ENCODE measurements at places on chromosomes 1 and 21.

DNA sequence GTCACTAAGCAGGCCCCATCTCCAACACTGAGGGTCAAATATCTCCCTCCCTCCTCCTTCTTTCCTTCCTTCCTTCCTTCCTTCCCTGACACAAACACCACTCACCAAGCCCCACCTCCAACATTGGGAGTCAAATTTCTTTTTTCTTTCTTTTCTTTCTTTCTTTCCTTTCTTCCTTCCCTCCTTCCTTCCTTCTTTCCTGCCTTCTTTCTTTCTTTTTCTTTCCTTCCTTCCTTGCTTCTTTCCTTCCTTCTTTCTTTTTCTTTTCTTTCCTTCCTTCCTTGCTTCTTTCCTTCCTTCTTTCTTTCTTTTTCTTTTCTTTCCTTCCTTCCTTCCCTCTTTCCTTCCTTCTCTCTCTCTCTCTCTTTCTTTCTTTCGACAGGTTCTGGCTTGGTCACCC lies 79.2 kb upstream of the ETS2 start:
- DNase-seq, result no peak

- no peak for DNase-seq
These were observed 43.7 kb downstream of the SYT6 start for GRCh38 chr1:114109981-114110380.

GRCh38 chr1:8017495-8018197 lies 8.5 kb downstream of the ERRFI1 start:
- no peak for DNase-seq

DNA sequence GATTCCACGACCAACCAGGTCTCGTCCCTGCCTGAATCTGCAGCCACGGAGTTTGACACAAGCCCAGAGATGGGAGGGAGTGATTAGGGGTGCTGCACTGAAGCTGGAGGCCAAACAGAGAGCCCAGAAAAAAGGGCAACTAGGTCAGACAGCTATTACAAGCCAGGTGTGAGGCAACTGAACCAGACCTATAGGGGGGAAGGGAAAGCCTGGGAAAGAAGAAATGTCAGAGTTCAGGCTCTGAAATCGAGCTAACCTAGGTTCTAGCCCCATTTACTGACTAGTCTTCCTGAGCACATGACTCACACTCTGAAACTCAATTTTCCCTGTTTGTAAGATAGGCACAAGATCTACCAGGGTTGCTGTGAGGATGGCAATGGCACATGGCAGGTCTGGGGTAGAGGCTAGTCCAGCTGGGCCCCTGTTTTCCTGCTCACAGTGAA lies 1.7 kb downstream of the DHCR24 start:
- DNase-seq, result no peak

GRCh38 chr1:147622731-147623130 lies 47.6 kb downstream of the ACP6 start:
- DNase-seq, result no peak

GRCh38 chr1:153397051-153397923 lies 6.4 kb upstream of the S100A8 start:
- DNase-seq, result no peak

DNA sequence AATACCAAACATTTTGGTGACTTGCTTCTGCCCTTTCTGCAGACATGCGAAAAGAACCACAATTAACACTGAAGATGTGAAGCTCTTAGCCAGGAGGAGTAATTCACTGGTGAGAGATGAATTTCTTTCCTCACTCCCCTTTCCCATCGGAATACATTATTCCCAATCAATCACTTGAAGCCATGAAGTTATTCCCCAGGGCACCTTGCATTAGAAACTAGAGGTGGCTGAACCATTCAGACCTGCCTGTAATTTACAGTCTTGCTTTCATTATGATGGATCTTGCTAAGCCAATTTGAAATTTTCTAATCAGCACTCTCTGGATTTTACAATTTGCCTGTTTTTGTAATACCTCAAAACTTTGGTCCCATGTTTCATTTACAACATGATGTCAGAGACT lies 9.5 kb upstream of the CORT start:
- DNase-seq, result no peak

- no peak for DNase-seq
These were observed 13.4 kb downstream of the RNASEL start for GRCh38 chr1:182575540-182576149.

DNA sequence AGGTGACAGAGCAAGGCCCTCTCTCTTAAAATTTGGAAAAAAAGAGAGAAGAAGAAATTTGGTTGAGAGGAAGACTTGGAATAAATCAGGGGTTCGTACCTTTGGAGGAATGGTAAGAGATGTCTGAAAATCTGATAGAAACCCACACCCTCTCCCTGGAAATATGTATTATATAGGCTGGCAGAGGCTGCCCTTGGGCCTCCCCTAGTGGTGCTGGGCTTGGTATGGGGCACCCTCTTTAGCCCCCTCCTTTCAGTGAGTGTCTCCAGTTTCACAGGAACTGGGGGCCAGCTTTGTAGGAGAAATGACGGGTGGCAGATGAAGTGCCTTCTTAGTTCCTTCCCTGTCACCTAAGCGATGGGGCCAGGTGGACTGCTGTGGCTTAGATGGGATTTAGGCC lies 82.9 kb upstream of the SLC2A1 start:
- no peak for DNase-seq

DNA sequence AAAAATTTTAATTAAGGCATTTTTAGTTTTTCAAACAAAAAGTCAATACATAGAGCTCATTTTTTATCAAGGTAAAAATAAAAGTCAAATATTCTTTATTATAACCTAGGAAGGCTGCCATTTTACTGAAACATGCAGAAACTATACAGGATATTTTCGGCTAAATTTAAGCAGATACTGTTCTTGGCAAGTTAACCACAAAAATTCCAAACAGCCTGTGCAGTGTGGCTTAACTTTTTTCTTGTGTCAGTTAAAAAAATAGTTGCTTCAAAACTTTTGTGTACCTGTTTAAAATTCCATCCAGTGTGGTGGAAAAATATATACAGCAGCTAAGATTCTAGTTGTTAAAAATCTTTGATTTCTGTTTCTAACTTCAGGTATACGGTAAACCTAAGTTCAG lies 135.0 kb downstream of the ATP5PO start:
- DNase-seq, result no peak

GRCh38 chr1:175207971-175208370 lies 15.4 kb upstream of the KIAA0040 start:
- DNase-seq, result no peak

GRCh38 chr1:7250597-7251453 lies 465.6 kb downstream of the CAMTA1 start:
- DNase-seq, result no peak

DNA sequence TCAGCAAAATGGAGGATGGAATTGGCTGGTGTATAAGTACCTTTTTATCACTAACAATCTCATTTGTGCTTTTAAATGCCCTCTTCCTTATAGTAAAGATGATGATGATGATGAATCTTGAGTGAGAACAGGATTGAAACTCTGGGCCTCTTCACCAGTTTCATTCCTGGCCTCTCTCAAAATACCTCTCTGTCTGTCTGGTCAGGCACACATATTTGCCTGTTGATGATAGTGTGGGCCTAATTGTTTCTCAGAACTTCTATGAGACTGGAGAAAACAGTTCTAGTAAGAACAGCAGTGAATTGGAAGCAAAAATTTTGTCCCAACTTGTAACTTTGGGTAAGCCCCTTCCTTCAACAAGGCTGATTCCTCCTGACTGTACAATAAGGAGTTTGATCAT lies 94.4 kb upstream of the RGS4 start:
- no peak for DNase-seq

- DNase-seq, result no peak
These were observed 21.1 kb downstream of the KPNA6 start for GRCh38 chr1:32128964-32129363.

DNA sequence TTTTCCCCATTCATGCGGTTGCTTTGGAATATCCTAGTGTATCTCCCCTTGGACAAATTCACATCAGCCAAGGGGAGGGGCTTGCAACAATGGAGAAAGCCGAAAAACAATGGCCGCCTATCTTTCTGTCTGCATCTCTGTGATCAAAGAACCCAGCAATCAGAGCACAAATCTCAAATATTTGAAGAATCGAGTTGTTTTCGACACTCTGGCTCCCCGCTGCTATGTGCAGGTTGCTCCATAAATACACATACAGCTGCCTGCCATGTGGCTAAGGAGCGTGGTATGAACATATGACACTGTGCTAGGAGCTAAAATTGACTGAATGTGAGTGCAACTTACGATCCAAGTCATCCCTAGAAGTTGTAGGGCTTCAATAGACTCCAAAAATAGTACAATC lies 8.5 kb downstream of the CFHR4 start:
- DNase-seq, result no peak

DNA sequence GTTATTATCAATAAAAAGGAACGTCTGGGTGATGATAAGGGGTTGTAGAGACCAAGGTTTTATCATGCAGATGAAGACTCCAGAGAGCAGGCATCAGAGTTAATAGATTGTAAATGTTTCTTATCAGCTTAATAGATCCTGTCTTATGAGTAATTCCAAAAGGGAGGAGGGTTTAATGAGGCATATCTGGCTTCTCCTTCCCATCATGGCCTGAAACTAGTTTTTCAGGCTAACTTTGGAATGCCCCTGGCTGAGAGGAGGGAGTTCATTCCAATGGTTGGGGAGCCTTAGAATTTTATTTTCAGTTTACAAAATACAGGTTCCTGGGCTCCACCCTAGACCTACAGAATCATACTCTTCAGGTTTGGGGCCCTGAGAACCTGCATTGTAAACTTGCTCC lies 13.5 kb downstream of the PLA2G2D start:
- DNase-seq, result no peak

DNA sequence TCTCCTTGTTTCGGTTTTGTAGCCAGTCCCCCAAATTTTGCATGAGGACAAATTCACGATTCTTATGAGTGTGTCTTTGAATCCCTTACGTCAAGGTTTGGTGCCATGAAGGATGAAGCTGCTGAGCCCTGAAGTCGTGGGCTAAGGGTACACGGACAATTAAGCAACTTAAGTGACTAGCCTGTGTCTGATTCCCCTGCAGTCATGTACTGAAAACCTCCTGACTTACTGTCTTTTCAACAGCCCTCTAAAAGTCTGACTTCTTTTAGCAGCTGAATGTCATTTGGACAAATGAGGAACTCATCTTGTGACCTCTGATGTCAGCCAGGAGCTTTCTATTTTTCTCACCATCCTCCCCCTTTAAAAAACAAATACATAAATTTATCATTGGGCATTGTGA lies 27.1 kb upstream of the C1orf105 start:
- no peak for DNase-seq

DNA sequence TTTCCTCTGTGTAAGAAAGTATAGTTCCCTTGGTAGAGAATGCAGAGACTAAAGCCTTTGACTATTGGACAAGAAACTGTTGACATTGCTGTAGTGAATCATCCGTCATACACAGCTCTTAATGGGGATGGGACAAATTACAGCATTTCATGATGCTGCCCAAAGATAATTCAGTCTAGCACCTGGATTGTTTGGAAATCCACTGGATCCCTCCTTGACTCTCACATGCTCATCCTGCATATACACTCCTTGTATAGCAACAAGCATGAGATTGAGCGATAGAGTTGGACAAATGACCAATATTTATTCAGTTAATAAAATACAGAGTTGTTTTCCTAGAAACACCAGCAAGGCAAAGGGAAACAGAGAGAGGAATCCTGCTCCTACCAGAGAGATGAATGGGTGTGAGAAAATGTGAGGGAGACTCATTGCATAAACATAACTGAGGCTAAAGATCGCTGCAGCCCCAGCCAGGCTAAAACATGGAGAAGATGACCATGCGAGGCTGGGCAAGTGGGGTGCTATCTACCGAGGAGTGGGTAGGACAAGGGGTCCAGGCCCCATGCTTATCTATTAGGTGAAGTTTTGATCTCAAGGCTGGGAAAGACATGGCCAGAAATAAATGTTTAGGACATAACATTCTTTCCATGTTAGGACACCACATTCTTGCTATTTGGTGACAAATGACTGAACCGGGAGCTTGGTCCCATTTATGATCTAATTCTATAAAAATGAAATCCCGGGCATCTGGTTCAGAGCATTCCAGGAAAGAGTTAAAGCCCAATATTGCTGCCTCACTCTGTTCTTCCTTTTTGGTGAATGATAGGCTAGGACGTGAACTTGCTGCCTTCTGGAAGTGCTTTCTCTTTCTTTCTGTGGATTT lies 153.2 kb downstream of the TGFB2 start:
- no peak for DNase-seq

- no peak for DNase-seq
These were observed 182.3 kb downstream of the FCRL5 start for GRCh38 chr1:157369808-157370521.

- no peak for DNase-seq
These were observed 76.4 kb upstream of the MARK1 start for GRCh38 chr1:220451532-220451931.

- no peak for DNase-seq
These were observed 340.4 kb downstream of the USP25 start for GRCh38 chr21:16070207-16070651.

GRCh38 chr21:42569732-42570301 lies 56.2 kb downstream of the SLC37A1 start:
- no peak for DNase-seq

GRCh38 chr1:18200918-18201317 lies 93.3 kb downstream of the IGSF21 start:
- no peak for DNase-seq

- DNase-seq, result no peak
These were observed 105.6 kb upstream of the PLXNA2 start for GRCh38 chr1:208349694-208350330.
